Activated CD4-positive, CD25-positive, alpha-beta regulatory T cell treated with anti-CD3 and anti-CD28 coated beads, Interleukin-2, amount 50 U/mL, for 16 hours (primary cell): ENCODE measurements at places on chromosomes 6 and 20.

- DNase-seq = no peak
Observed at GRCh38 chr6:138253731-138254130, 35.4 kb upstream of the PBOV1 start.

- DNase-seq = no peak
Observed at GRCh38 chr6:167930295-167930694, 67.2 kb upstream of the KIF25 start.

DNA sequence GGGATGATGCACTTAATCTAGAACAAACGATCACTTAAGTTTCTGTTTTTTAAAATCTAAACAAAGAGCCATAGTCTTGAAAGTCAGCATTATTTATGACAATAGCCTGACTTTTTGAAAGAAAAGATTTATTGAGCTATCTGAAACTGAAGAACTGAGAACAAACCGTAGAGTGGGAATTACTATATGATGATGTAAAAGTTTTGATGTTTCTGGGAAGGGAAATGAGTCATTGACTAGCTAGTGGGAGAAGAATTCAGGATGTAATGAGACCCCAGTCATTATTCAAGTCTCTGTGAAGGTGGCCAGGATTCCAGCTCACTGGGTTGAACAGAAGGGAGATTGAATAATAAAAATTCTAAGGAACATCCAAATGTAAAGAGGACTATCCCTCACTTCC is 83.4 kb upstream of the FABP7 start:
- no peak for DNase-seq

GRCh38 chr6:50850223-50851048 is 31.8 kb downstream of the TFAP2B start:
- no peak for DNase-seq

DNA sequence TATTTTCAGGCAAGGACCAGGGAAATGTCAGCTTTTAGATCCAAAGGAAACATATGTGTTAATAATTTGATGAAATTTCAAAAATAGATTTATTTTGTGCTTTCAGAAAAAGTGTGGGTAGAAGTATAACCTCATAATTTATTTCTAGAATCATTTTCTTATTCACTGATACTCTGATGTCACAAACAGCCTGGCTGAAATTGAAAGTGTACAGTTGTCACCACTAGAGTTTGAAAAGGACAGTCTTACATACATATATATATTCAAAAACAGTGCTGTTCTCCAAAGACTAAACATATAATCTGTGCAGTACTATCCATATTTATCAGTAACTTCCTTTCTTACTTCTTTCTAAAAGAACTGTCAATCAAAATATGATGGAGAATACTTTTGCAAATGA is 254.4 kb upstream of the KCNQ5 start:
- no peak for DNase-seq

- DNase-seq = no peak
Observed at GRCh38 chr20:38962928-38963401, 821 bp downstream of the DHX35 start.

DNA sequence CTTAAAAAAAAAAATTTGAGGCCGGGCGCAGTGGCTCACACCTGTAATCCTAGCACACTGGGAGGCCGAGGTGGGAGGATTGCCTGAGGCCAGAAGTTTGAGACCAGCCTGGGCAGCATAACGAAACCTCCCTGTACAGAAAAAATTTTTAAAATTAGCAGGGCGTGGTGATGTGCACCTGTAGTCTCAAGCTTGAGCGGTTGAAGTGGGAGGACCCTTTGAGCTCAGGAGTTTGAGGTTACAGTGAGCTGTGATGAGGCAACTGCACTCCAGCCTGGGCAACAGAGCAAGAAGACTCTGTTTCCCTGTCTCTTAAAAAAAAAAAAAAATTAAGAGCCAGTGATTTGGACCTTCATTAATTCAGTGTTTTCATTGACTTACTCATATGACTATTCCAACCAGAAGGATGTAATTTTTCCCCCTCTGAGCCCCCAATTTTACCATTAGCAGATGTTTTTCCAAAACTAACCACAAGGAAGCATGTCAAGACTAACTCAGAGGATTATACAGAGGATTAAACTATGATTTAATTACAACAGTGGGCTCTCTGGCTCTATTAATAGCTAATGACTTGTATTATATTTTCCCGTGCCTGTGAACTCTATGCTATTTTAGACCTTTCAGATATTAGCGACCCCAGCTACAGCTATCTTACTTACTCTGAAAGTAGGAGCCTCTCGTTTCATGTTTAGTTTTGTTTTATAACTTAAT is 75.1 kb downstream of the ARID1B start:
- DNase-seq = no peak

DNA sequence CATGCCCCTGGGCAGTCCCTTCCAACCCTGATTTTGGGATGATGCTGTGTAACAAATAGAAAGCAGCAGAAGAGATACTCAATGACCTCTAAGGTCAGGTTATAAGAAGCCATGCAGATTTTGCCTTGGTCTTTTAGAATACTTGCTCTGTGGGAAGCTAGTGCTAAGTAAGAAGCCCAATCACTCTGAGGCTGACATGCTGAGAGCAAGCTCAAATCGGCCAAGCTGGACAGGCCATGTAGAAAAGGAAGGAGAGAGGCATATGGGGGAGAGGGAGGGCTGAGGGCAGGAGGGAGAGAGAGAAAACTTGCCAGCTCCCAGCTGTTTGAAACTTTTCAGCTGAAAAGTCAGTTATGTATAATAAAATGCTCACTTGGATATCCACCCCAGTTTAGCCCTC is 1021.6 kb upstream of the MAP3K7 start:
- no peak for DNase-seq

GRCh38 chr6:157322792-157323254 is 496 bp downstream of the TMEM242 start:
- no peak for DNase-seq
